Germinal center (tissue), 1 donor: ENCODE measurements at places on chromosomes 12 and 14.

- DNase-seq: no peak
Observed at GRCh38 chr14:51879170-51879569, 18.8 kb downstream of the GNG2 start.

DNA sequence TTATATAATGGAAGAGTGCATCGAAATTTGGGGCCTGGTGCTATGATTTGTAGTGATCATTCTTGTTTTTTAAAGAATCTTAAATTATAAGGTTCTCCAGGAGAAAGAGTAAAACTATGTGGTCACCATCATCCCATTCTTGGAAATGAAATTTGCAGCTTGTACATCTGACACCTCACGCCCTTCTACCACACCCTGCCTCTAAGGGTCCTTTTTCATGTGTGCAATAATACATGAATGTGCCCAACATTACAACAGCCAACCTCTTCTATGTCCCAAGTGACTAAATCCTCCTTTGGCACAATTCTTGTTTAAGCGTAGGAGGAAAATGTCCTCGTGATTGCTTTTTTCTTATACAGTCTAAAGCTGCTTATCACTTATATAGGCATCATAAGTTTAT lies 636.5 kb upstream of the NOVA1 start:
- no peak for DNase-seq

- no peak for DNase-seq
Observed at GRCh38 chr12:7021956-7022355, 3.7 kb upstream of the LPCAT3 start.

- DNase-seq: no peak
Observed at GRCh38 chr14:38808734-38809455, 294.1 kb downstream of the SEC23A start.

DNA sequence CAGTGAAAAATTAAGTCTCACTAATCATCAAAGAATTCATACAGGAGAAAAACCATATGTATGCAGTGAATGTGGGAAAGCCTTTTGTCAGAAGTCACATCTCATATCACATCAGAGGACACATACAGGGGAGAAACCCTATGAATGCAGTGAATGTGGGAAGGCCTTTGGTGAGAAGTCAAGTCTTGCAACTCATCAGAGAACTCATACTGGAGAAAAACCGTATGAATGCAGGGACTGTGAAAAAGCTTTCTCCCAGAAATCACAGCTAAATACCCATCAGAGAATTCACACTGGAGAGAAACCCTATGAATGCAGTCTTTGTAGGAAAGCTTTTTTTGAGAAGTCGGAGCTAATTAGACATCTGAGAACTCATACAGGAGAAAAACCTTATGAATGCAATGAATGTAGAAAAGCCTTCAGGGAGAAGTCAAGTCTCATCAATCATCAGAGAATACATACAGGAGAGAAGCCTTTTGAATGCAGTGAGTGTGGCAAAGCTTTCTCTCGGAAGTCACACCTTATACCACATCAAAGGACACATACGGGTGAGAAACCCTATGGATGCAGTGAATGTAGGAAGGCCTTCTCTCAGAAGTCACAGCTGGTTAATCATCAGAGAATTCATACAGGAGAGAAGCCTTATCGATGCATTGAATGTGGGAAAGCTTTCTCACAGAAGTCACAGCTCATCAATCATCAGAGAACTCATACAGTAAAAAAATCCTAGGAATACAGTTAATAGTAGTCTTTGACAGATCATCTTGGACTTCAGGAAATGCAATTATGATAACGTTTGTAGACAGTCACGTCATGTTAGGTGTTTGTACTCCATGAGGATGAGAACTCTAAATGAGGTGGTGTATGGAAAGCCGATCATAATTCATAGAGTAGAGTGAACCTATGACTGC lies 21.1 kb downstream of the ZNF84 start:
- DNase-seq: no peak

GRCh38 chr12:4807116-4807783 lies 87.0 kb downstream of the GALNT8 start:
- no peak for DNase-seq

- no peak for DNase-seq
Observed at GRCh38 chr12:45292486-45293195, 76.7 kb downstream of the ANO6 start.

- no peak for DNase-seq
Observed at GRCh38 chr12:109581856-109582255, 8.3 kb downstream of the MVK start.
